Left kidney (tissue), 8 donors: ENCODE measurements at places on chromosomes 12 and 14.

GRCh38 chr14:68363843-68364767 lies 428.8 kb downstream of the ZFP36L1 start:
- DNase-seq: peak; percentile 77

- DNase-seq: no peak
Observed at GRCh38 chr12:96153131-96153725, 40.9 kb upstream of the ELK3 start.

DNA sequence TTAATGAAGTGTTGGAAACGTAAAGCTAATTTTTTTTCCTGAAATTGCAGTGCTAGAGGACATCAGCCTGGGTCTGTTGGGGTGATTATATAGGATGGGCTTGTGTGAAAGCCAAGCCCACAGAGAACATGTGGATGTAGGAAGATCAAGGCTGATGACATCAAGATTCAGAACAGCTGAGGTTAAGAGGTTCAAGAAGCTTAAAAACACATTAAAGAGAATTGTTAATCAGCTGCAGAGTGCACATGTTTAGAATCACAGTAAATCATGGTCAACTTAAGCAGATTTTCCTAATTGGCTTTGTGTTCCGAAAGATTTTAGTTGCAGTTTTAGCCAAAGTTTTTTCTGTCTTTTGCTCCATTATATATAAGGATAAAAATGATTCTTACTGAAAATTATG lies 87.9 kb upstream of the PRICKLE1 start:
- no peak for DNase-seq

DNA sequence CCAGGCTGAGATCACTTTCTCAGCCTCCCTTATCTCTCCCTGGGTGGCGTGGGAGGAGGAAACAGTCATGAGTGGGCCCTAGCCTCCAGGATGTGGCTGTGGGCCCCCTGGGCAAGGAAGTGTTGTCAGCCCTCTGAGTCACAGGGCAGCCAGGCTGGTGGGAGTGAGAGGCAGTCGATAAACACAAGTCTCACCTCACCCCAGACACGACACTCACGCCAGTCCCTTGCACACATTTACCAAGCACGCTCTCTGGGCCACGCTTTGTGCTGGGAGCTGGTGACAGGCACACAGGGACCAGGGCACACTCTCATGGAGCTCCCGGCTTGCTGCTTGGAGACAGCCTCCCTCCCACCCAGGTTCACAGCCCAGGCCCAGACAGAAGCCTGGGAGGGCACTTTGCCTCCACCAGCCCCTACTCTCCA lies 1.9 kb upstream of the KRT79 start:
- DNase-seq: no peak

DNA sequence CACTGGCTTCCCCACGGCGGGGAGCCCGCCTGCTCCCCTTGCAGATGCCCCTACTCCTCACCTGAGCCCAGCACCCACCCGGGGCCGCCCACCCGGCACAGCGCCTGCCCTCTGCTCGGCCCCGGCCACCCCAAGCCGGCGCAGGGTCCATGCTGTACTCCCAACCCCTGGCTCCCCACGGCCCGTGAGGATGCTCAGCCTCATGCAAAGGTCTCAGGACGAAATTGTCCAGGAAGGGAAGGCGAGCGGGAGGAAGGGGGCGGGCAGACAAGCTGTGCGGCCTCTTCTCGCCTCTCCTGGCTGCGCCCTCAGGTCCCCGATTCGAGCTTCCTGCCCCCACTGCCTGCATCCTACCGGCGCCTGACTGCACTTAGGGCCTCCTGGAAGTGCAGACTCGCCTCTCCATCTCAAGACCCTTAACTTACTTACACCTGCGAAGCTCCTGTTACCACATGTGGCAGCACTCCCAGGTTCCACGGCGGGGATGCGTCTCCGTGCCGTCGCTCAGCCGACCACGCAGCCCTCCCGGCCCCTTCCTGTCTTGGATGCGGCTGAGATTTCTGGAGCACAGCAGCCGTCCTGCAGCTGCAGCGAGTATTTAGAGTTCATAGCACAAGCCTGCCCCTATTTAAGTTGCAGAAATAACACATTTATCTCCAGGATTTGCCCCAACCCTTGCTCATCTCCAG lies 18.0 kb downstream of the LRCOL1 start:
- DNase-seq: no peak

DNA sequence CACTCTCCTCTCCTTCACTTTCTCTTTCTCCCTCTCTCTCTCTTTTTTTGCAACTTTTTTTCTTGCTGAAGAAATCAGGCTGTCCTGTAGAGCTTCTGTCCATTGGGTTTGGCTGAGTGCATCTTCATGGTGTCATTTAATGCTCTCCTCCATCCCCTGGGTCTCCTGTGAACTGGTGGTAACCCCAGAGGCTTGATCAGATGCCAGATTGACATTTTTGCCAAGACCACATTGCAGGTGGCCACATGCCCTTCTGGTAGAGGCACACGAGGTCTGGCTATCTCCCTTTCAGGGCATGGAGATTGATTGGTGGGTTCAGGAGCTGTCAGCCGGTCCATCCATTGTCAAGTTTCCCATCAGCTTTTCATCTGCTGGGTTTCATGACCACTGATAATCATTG lies 188.3 kb upstream of the MYL2 start:
- no peak for DNase-seq

DNA sequence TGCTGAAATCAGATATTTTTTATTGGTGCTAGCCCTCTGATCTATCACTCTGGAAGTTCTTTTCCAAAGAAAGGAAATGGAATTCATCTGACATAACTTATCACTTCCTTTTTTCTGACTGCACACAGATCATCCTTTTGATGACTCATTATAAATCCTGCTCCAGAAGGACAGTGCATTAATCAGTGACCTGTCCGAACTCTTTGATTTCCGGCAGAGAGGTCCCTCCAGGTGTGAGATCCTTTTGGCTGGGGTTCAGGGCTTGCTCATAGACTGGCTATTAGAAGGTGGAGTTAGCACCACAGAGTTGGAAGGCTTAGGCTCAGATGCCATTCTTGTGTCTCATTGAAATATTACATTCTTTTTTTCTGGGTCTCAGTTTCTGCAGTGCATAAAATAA lies 328.2 kb downstream of the ZFP36L1 start:
- DNase-seq: no peak

DNA sequence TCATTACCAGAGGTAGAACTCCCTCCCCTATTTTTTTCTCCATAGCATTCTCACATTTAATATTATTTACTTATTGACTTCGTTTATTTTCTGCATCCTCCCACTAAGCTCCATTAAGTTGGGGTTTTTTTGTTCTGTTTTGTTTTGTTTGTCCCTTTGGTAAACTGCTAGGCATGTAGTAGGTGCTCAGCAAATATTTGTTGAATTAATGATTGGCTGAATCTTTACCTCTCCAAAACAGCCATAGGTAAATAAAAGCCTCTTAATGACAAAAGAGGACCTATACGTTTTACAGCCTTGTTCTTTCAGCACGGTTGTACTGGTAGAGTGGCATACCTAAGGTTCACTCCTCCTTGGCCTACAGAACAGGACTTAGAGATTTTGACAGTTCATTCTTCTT lies 52.0 kb downstream of the PRORP start:
- DNase-seq: no peak

DNA sequence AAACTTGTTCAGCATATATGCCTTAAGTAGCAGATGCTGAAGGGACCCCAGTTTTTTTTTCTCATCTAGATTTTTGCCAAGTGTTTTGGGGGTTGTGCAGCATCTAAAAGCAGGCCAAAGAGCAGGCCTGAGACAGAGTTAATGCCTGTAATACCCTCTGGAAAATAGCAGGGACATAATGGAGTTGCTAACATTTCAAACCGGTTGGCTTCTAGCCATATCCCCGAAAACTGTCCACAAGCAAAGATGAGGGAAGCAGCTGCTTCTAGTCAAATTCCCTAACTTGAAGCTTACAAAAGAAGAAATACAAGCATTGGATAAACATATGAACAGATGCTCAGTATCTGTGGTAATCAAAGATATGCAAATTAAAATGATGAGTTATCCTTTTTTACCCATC lies 52.1 kb upstream of the AEBP2 start:
- DNase-seq: peak; percentile 52

- no peak for DNase-seq
Observed at GRCh38 chr12:124363353-124363965, 68.6 kb downstream of the RFLNA start.

DNA sequence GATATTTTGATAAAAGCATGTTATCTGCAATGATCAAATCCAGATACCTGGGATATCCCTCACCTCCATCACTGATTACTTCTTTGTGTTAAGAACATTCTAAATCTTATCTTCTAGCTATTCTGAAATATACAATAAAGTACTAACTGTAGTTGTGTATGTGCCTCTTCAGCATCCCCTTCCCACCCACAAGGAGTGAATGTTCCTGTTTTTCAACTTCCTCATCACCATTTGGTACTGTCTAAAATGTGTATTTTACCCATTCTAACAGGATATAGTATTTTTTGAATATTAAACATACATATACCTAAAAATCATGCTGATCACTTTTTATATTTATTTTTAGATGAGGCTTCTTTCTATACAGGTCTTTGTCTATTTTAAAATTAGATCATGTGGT lies 1252.6 kb downstream of the TMEM121 start:
- no peak for DNase-seq

- DNase-seq: no peak
Observed at GRCh38 chr14:76324133-76324532, 51.8 kb upstream of the ESRRB start.

- DNase-seq: no peak
Observed at GRCh38 chr12:81573228-81573627, 185.9 kb downstream of the PPFIA2 start.

DNA sequence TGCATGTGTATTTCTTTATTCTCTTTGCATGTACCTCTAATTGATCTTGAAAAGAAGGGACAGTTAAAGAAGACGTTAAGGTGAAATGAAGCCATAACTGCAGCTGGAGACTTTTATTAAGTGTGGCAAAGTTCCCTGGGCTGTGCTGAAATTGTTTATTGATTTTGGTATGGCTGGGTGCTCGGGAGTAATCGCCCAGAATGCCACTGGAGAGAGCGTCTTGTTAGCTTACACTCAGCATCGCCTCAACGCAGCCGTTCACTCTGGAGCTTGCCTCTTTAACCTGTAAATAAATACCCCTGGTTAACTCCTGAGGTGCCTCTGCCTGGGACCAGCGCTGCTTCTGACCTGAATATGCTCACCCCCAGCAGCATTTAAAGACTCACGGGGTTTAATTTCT lies 98.6 kb downstream of the GPATCH2L start:
- no peak for DNase-seq

DNA sequence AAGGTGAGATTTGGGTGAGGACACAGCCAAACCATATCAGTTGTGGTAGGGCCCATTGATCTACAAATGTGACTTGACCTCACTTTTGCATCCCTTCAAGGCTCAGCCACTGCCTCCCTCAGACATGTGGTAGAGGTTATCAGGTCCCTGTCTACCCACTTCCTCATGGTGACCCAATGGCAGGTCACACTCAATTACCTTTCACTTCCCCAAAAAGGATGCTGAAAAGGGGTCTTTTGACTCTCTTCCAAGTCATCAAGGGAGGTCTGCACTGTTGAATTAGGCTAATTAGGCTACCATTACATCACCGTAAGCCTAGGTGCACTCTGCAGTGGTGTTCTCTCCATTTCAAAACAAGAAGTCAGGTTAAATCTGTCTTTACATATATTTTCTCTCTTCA lies 22.6 kb upstream of the DRAM1 start:
- DNase-seq: no peak

- DNase-seq: no peak
Observed at GRCh38 chr14:61641914-61642613, 53.2 kb upstream of the HIF1A start.

GRCh38 chr12:12582895-12583303 lies 20.2 kb upstream of the DUSP16 start:
- DNase-seq: no peak

- no peak for DNase-seq
Observed at GRCh38 chr12:114694436-114695304, 10.7 kb upstream of the TBX3 start.

- DNase-seq: no peak
Observed at GRCh38 chr14:74405663-74406062, 20.3 kb downstream of the SYNDIG1L start.

DNA sequence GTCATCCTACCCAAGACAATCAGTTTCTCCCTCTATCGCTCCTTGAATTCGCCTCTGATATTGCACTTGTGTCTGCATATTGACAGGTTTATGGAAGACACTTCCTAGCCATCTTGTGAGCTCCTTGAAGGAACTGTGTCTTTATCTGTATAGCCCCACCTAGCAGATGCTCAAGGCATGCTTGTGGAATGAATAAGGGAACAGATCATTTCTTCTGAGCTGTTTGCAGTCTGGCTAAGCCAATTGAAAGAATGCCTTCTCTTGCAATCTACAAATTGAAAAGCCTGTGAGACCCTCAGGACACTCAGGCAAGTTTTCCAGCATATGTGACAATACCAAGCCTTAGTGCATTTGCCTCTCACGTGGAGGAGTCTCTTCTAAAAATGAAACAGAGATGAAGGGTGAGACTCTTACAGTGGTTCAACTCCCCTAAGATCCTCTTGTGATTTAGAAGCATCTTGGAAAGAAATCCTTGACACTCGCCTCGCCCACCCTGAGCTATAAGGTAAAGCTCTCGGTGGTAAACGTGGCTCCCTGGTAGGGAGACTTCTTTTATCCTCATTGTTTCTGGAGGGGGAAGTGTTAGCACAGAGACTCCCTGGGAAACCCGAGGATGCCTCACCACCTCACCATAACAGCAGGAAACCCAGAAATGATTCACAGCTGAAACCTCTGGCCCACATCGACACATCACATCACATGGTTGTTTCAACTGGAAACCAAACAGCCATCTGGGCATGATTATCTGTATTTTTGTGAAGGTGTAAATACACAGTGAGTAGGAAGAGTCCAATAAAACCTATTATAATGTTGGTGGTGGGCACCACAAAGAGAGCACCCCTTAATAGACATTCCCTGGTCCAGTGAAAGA lies 112.3 kb upstream of the BCL2L14 start:
- no peak for DNase-seq

DNA sequence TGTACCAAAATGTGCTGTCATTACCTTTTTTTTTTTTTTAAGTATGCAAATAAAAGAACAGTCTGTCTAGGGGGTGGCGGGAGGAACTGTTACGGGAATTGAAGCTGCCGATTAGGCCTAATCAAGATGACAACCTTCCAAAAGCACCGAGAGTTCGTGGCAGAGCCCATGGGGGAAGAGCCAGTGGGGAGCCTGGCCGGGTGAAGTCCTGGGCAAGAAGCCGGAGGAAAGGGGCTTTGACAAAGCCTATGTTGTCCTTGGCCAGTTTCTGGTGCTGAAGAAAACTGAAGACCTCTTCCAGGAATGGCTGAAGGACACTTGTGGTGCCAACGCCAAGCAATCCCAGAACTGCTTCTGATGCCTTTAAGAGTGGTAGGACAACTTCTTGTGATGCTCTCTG lies 42.6 kb downstream of the ACTN1 start:
- DNase-seq: no peak

DNA sequence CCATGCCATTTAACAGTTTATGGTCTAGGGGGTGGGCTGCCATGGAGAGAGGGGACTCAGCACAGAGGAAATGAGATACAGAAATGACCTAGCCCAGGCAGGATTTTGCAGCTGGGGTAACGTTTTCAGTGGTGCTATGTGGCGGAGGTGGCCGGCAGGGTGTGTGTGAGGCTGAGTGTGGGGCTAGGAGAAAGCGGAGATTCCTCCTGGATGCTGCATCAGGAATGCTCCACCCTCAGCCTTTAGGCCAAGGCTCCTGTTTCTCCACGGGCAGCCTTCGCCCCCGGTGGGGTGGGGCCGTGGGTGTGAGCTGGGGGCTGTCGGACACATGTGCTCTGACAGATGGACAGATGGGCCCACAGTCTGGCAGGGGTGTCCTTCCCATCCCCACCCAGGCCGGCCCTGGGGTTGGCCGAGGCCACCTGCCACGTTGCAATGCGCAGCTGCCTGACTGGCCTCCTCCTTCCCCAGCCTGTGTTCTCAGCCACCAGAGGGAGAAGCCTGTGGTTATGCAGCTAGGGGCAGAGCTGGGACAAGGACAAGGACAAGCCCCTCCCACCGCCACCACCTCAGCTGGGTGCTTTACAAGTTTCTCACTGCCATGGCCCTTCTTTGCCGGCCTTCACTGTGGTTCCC lies 44.3 kb downstream of the TEAD4 start:
- no peak for DNase-seq
